ENCODE measurements at places on chromosomes 2 and 18.

GRCh38 chr18:32906506-32907310 lies 133.9 kb upstream of the KLHL14 start:
- no peak for DNase-seq

DNA sequence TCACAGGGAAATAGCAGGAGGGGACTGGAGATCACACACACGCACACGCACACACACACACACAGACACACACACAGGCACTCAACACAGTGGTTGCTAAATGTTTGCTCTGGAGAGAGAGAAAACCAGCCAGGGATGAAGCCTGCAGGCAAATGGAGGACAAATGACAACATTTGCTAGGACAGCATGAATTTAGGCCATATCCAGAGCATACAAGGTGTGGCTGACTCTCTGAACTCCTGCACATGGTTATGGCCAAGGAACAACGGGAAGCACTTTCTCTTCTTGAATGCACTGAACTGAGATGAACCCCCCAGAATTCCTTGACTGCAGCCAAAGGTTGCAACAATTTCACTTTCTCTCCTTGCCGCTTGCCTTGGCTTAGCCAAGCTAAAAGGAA lies 230.0 kb upstream of the RASGRP3 start:
- DNase-seq = no peak

- DNase-seq = no peak
Measured at GRCh38 chr2:95063086-95063958, 37.8 kb downstream of the MAL start.

GRCh38 chr18:33052886-33053285 lies 280.1 kb upstream of the KLHL14 start:
- no peak for DNase-seq

DNA sequence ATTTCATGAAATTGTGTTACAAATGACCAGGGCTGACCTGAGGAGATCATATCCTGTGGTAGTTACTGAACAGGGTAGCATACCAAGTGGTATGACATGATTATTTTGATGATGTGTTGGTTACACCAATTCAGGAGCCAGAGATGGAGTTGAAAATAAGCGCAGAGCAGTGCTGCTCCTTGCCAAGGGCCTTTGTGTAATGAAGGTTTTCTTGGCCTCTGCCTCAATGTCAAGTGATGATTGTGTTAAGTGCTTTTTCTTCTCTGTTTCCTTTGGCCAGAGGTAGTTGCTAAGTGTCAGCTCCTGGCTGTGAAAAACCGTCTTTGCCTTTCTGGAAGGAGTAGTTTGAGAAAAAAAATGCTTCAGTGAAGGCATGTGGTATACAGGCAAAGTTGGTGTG lies 131.2 kb downstream of the CERS6 start:
- DNase-seq = no peak

DNA sequence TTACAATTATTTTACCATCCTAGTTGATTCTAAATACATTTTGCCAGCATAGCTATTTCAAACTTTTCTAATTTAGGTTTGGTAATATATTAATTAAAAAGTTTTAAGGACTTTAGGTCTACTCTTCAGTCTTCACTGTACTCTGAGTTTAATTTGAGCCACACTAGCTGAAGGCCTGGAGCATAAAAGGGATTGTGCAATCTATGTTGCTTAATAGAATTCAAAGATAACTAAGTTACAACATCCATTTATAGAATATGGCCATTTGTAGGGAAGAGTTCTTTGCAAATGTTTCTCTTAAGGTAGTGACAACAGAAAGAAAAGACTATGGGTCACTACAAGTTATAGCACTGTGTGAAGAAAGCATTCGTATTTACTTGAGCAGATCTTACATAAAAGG lies 702.2 kb upstream of the NRXN1 start:
- DNase-seq = no peak

- DNase-seq = no peak
Measured at GRCh38 chr2:45412754-45413379, 198.2 kb downstream of the SRBD1 start.
